ENCODE measurements at places on chromosomes 2 and 18.

DNA sequence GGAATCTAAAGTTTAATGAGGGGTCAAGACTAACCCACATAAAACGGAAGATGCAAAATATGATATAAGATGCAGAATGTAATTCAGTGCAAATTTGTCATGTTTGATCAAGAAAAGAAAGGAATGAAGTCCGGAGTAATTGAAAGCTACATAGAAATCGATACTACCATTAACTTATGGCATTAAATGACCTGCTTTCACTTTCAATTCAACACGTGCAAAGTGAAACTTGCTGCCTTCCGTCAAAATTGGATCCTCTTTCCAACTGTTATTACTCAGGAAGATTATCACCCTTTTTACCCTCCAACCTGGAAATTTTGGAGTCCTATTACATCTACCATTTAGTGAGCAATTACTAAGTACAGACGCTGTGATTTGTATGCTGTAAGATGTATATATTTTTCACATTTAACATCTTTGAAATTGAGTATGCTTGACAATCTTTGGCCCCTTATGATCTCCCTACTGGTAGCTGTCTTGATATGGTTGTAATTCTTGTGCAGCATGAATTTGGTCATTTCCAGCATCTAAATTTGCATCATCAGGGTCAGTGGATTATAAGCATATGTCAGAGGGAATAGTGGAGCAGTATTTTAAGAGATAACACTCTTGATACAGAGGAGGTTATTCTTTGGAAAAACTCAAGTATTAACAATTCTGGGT is 18.6 kb downstream of the UNC80 start:
- no peak for DNase-seq

- DNase-seq = no peak
These were observed 63.1 kb upstream of the B3GNT7 start for GRCh38 chr2:231332388-231332787.

GRCh38 chr2:216283038-216283900 is 89.0 kb downstream of the MARCHF4 start:
- peak; percentile 50 for DNase-seq

- DNase-seq = peak; percentile 66
These were observed 376.1 kb downstream of the IRS1 start for GRCh38 chr2:226423498-226423960.

- no peak for DNase-seq
These were observed 339.8 kb upstream of the CDH7 start for GRCh38 chr18:65411061-65411460.

DNA sequence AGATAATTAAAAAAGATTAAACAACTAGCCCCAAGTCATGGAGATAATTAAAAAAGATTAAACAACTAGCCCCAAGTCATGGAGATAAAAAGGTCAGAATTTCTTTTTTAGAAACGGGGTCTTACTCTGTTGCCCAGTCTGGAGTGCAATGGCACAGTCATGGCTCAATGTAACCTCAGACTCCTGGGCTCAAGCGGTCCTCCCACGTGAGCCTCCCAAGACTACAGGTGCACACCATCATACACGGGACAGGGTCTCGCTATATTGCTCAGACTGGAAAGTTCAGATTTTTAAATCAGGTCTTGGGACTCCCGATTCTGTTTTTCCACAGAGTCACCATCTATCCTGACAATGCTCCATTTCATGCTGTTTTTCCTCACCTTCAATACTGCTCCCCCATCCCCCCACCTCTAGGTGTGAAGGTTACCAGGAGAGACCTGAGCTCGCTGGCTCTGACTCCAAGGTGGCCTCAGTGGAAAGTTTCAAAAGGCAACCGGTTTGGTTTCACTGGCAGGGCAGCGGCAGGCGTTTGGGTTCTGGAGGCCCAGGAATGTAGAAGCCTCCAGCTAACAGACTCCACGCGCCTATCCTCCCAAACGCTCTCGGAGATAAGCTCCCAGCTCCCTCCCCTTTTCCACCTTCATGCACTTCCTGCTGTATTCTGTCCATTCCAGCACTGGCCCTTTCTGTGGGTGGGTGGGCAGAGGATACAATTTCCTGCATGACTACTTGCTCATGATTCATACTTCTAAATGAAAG is 2.9 kb upstream of the SEMA4C start:
- DNase-seq = peak; percentile 31

GRCh38 chr2:181742922-181743722 is 62.8 kb upstream of the NEUROD1 start:
- peak; percentile 35 for DNase-seq

DNA sequence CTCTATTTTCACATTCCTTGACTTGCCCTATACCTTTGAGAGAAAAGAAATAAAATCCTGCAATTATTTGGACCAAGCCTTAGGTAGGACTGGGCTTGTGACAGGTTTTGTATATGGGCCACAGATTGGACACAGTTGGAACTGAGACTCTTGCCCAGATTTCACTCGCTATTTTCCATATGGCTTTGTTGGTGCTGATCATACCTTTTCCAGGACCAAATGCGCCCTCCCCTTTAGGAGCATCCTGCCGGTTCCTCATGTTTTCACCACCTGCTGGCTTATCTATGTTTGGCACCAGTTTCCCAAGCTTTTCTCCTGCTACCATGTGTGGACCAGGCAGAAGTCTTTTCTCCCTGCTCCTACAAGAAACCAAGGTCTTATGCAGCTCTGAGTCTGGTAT is 494.9 kb downstream of the EPHA4 start:
- no peak for DNase-seq

DNA sequence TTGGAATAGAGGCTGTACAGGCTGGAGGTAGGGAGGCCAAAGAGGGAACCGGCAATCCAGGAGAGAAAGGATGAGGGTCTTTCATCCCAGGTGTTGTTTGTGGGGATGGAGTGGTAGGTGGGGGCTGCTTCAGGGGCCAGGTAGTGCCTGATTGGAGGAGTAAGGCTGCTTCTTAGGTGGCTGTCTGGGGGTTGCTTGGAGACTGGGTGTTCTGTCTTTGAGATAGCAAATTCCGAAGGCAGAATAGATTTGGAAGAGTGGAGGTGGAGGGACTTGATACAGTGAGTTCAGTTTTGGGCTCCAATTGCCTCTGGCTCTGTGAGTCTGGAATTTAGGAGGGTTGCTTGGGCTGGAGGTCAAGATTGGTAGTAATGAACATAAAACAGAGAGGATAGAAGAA is 5.9 kb downstream of the ZNF532 start:
- no peak for DNase-seq

DNA sequence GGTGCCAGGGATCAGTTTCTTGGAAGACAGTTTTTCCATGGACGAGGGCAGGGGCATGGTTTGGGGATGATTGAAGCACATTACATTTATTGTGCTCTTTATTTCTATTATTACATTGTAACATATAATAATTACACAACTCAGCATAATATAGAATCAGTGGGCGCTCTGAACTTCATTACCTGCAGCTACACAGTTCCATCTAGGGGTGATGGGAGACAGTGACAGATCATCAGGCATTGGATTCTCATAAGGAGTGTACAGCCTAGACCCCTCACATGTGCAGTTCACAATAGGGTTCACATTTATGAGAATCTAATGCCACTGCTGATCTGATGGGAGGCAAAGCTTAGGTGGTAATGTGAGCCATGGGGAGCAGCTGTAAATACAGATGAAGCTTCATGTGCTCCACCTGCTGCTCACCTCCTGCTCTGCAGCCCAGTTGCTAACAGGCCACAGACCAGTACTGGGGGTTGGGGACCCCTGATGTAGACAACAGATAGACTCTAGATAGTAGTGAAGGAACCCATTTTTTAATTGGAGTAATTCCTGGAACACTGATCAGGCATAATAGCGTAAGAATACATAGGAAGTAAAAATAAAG is 41.5 kb upstream of the MC4R start:
- no peak for DNase-seq

- DNase-seq = no peak
These were observed 66.0 kb upstream of the ASAP2 start for GRCh38 chr2:9140645-9141044.

GRCh38 chr2:75200140-75201096 is 1.1 kb upstream of the TACR1 start:
- DNase-seq = peak; percentile 20

DNA sequence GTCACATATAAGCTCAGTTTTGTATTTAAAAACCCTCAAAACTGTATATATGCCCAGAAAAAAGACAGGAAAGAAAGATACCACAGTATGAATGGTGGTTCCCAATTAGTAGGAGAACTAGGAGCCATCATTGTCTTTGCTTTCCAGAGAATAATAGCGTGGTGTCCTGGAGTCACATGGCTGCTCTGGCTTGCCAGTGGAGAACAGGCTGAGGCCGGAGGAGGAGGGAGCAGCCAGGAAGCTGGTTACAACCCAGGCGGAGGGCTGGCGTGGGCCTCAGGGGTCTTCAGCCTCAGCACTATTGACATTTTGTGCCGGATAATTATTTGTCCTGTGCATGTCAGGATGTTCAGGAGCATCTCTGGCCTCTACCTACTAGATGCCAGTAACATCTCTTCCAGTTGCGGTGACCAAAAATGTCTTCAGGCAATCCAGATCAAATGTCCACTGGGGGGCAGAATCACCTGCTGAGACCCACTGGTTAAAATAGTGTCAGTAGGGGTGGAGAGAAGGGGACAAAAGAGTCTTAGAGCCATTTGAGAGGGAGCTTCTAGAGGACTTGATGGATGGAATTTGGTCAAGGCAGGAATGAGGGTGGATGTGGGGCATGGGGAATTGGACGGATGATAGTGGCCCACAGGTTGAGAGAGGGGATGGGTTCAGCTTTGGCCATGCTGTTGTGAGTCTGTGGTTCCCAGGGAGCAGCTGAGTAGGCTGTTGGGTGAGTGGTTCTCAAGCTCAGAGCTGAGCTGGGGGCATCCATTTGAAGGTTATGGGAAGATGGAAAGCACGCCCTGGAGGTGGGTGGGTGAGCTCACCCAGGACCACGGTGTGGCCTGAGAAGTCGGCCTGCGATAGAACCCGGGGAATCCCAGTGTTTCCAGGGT is 144.9 kb downstream of the AGAP1 start:
- DNase-seq = no peak

DNA sequence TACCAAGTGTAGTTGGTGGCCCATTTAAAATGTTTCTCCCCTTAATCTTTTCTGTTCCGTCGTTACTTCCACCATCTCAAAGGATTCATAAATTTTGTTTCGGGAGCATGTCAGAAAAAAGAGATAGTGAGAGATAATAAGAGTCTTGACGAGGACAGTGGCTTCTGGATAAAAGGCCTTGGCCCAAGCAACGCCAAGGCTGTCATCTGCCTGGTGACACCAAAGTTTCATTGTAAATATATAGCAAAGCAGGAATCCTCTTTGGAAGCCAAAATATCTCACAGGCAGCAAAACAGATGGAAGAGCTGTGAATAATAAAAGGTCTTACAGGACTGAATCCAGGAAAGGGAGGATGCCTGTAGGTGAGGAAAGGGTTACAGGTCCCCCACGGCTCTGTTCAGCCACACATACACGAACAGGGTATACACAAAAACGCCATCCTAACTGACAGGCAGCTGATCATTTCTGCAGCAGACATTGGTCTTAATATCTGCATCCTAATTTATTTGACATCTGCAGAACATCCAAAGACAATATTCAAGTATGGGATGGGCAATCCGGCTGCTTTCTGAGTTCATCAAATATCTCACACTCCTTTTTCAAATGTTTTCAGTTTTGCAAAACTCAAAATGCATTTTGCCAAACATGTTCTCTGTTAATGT is 382.8 kb downstream of the OSR1 start:
- DNase-seq = no peak

DNA sequence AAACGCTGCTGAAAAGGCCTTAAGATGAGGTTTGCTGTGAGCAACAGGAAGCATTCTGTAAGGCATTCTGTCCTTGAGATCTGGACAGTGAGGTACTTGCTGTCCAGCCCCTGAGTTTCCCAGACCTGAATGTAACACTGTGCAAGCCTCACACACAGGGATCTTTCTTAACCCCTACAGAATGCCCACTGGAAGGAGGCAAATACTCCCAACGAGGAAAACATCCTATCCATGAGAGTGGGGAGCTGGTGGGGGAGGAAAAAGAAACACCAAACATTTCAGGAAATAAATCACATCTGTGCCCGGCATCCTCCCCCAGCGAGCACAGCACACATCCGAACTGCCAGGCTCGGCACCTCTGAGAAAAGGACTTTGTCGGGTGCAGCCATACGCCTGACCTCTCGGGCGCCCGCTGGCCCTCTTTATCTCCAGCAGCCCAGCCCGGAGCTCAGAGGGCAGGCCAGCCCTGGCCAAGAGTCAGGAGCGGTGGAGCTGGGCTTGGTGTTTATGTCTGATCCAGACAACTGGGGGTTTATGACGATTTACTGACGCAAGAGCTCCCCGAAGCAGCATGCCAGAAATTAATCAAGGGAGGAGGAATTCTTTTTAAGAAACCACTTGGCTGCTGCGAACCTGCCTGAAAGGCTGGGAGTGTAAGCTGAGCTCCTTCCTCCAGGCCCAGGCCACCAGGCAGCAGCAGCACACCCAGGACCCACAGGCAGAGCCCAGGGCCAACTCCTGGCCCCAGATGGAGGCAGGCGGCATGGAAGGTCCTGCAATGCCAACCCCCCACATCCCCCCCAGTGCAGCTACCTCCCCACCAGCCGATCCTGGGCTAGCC is 72.2 kb downstream of the HDAC4 start:
- no peak for DNase-seq

DNA sequence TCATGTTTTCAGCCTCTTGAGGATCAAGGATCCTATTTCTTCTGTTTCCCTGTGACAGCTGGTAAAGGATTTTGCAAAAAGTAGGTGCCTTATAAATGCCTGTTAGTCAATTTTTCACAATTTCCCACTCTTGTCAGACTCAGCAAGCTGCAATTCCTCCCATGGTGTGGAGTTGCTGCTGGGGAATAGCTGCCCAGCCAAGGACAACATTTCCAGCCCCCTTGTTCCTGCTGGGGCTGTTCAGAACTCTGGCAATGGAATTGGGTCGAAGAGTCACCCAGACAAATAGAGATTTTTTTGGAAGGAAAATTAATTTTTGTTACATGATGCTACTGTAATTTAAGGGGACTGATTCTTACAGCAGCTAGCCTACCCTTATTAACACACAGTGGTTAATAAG is 43.7 kb downstream of the FSHR start:
- no peak for DNase-seq

- DNase-seq = no peak
These were observed 276.3 kb downstream of the CTNNA2 start for GRCh38 chr2:79788952-79789651.

DNA sequence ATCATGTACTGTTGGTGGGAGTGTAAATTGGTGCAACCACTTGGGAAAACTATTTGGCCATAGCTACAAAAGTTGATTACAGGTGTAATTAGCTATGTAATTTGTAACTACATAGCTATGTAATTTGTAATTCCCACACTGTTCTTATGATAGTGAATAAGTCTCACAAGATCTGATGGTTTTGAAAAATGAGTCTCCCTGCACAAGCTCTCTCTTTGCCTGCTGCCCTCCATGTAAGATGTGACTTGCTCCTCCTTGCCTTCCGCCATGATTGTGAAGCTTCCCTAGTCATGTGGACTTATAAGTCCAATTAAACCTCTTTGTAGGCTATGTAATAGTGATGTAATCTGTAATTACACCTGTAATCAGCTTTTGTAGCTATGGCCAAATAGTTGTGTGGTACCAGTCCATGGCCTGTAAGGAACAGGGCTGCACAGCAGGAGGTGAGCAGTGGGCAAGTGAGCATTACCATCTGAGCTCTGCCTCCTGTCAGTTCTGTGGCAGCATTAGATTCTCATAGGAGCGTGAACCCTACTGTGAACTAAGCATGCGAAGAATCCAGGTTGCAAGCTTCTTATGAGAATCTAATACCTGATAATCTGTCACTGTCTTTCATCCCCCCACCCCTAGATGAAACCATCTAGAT is 133.7 kb upstream of the COPS8 start:
- no peak for DNase-seq

- DNase-seq = no peak
These were observed 4.9 kb downstream of the KCNK3 start for GRCh38 chr2:26697425-26697824.

Measured in activated CD4-positive, alpha-beta memory T cell treated with anti-CD3 and anti-CD28 coated beads for 36 hours (primary cell).